Occipital lobe (tissue), 3 donors: ENCODE measurements at places on chromosomes 12 and 14. TPM values are rescaled to one million over a fixed set of nuclear protein-coding genes. Genes with fewer than 3 reads are reported as not detected.

DNA sequence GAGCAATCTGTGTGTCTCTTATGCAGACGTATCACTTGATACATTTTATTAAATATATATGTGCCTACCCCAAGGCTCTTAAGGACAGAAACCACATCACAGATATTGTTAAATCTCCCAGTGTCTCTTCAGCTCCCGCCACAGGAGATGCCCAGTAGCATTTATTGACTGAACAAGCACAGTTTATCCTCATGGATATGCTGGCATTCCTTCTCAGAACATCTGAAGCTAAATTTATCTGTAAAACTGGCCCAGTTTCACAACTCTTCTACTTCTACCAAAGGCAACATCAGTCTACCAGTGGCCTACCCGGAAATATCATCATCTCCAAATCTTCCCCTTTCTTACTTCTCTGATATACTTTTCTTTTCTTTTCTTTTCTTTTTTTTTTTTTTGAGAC, 10.7 kb downstream of the APOLD1 start:
- no peak for DNase-seq

GRCh38 chr12:93137656-93138612, 208.8 kb upstream of the EEA1 start:
- no peak for DNase-seq

- no peak for DNase-seq
Measured at GRCh38 chr12:75322464-75322863, 7.7 kb downstream of the CAPS2 start.

GRCh38 chr12:73277971-73278370, 1005.8 kb downstream of the TRHDE start:
- no peak for DNase-seq

DNA sequence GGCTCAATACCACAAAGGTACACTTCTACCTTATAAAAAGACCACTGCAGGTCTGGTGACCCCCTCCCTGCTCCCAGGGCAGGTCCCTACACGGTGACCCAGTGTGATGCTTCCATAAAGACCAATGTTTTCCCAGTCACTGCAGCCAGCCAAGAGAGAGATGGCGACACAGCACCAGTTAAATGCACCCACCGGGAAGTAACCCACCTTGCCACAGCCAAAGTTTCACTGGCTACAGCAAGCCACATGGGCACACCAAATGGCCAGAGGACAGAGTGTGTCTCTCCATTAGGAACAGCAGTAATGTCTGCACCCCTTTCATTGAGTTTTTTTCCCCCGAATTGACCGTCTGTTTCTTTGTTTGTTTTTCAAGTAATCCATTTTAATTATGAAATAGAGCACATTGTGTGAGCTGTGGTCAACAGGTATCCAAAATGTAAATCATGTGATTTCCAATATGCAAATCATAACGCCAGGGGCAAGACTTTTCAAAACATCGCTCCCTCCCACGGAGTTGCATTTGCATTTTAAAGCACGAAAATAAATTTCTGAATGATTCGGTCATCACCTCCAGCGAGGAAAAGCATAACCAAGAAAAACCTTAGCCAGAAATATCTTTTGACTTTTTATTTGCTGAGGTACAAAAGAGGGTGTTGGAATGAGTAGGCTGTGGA, 48.9 kb upstream of the EML1 start:
- DNase-seq: no peak

DNA sequence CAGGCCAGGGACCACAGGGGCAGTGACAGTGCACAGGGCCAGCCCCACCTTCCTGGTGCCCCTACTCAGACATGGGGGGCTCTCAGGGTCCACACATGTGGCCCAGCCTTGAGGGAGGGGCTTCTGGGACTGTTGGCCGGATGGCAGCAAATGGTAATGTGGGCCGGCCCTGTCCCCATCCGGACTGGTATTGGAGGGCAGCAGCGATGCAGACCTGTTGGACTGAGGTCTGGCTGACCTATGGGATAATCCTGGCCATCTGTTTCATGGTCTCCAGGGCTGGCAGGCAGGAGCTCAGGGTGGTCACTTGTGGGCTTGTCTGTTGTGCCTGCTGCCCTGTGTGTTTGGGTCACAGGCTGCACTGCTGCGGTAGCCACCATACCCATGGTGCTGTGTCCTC, 387.5 kb downstream of the TMEM121 start:
- no peak for DNase-seq

GRCh38 chr14:101255765-101256125, 305.6 kb upstream of the DIO3 start:
- DNase-seq: no peak

DNA sequence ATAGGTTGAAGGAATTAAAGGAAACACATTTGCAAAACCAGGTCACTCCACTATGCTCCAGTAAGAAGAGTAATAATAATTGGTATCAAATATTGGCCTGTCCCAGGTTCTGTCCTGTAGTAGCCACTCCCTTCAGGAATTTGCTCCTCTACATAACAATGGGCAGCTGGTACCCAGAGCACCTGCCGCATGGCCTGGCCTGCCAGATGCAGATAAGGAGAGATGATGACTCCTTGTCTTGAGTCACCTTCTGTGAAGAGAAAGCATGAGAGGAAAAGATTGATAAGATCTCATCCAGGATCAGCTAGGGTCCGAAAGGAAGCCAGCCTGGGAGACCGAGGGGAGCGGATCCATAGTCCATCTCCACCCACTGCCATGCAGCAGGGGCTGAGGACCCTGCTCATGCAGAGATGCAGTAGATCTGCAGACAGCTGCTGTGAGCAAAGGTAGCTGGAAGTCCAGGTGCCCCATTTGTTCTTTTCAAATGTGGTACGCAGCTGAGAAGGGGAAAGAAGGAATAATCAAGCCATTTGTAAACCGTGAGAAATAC, 24.3 kb downstream of the VCPKMT start:
- no peak for DNase-seq

C3AR1 gene
- total RNA-seq: 3.1 TPM

INHBC gene
- not detected for total RNA-seq
